ENCODE measurements at places on chromosomes 11 and 22.

GRCh38 chr11:74050465-74050864, 41.6 kb upstream of the UCP3 start:
- DNase-seq, result no peak

- DNase-seq, result peak; percentile 29
Measured at GRCh38 chr22:26673486-26673885, 16.1 kb downstream of the MIAT start.

DNA sequence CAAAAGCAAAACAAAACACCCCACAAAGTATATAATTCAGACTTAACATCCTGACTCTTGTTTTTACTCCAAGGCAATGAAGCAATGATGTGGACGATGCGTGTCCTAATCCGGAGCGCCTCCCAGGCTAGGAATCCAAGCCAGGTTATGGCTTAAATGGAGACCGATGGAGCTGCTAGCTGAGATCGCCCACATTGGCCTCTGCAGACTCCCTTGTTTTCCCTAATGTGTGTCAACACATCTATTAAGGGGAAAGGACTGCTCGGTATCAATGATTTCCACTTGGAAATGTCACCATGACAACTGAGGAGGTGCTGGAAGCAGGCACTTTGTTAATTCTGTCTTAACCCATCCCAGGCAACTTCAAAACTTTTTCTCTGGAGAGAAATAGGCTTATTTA, 311.7 kb downstream of the TBC1D22A start:
- no peak for DNase-seq

- DNase-seq, result no peak
Measured at GRCh38 chr22:28032861-28033260, 113.8 kb upstream of the PITPNB start.

DNA sequence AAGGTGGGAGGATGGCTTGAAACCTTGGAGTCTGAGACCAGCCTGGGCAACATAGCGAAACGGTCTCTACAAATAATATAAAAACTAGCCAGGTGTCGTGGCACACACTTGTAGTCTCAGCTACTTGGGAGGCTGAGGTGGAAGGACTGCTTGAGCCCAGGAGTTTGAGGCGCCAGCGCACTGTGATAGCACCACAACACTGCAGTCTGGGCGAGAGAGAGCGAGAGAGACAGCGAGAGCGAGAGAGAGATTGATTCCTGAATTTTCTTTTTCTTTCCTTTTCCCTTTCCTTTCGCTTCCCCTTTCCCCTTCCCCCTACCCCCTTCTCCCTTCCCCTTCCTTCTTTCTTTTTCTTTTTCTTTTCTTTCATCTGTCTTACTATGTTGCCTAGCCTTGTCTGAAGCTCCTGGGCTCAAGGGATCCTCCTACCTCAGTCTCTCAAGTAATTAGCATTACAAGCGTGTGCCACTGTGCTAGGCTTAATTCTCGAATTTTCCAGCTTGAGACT, 162.4 kb upstream of the ZBED5 start:
- no peak for DNase-seq

DNA sequence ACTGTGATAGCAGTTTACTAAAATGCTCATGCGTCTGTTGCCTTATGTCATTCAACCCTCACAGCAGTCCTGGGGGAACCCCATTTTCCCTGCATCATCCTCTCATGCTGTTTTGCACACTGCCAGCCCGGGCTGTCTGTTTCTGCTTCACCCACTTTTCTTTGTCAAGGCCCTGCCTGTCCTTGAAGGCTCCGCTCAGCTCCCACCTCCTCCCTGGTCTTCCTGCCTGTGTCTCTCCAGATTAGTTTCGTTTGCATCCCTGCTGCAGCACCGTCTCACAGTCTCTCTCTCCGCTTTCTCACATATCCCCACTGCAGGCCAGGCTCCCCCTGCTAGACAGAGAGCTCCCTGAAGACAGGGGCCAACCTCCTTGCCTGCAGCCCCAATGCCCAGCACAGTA, 29.9 kb downstream of the SERPINH1 start:
- DNase-seq, result no peak

- no peak for DNase-seq
Measured at GRCh38 chr22:44752285-44753188, at the start of gene ARHGAP8. Gene ARHGAP8 (plus strand): TSS chr22:44752575. CDS start chr22:44786528, 33,953 bp downstream.

GRCh38 chr11:29095821-29096220, 921.0 kb downstream of the KCNA4 start:
- no peak for DNase-seq

GRCh38 chr11:46912526-46913150, 5.7 kb downstream of the LRP4 start:
- DNase-seq, result no peak

DNA sequence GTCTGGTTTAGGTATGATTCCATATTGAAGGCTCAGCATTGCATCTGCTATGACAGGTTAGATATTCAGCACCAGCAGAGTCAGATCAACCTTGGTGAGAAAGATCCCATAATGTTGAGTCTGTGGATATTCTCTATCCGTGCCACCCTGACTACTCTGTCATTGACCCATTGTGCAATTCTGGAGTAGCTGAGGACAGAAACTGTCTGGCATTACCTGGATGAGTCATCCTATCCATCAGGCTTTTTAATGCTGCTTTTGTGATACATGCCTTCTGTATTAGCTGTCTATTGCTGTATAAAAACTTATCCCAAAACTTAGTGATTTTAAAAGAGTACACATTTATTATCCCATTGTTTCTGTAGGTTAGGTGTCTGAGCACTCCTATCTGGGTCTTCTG, 189.1 kb upstream of the FAT3 start:
- no peak for DNase-seq

DNA sequence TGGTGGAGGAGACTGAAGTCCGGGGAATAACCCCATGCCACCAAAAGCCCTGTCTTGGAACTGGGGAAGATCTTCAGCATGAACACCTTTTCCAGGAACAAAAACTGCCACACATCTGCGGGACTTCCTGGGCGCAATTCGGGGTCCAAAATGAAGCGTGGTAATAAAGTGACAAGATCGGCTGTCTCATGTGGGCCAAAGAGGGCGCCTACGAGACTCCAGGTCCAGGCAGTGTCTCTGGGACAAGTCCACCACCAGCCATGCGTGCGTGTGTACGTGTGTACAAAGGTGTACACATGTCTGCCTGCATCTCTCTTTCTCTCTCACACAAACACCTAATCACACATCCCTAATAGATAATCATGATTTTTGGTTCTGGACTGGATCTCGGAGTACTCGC, 8.9 kb upstream of the MYBPC3 start:
- no peak for DNase-seq

DNA sequence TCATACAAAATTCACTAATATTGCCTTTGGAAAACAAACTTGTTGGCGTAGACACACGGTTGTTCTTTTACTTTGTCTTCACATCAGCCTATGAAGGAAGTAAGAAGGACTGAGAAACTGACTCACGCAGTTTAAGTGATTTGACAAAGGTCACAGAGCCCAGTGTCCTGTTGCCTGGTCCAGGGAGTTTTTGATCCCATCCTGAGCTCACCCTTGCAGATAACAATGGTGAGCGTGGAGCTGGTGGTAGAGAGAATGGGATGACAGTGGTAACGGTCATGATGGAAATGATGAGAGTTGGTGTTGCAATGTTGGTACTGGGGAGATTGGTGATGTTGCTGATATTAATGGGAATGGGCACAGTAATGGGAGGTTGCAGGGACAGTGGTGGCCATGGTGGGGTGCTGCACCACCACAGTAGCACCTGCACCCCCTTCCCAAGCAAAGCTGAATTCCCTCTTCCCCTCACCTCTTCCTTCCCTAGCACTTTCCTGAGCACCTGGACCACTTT, 22.0 kb downstream of the CREB3L1 start:
- no peak for DNase-seq

DNA sequence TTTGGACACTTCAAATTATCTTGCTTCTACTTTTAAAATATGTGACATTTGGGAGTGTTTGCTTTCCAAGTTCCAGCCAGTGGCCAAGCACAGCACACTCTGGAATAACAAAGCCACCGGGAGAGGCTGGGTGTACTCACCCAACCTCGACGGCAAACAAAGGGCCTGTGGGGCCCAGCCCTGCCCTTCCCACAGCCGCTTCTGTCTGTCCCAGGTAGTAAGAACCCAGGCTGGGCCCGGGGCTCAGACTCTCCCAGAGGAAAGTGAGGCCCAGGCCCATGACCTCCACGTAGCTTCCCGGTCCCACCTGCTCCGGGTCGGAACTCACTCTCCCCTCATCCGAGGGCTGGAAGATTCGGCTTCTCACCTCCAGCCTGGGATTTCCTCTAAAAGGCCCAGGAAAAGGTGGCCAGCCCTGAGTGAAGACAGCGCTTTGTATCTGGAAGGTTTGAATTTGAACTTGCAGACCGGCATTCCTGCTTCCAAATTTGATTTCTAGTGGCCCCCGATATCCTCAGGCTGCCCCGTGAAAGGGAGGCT, 93.5 kb downstream of the CELSR1 start:
- no peak for DNase-seq

DNA sequence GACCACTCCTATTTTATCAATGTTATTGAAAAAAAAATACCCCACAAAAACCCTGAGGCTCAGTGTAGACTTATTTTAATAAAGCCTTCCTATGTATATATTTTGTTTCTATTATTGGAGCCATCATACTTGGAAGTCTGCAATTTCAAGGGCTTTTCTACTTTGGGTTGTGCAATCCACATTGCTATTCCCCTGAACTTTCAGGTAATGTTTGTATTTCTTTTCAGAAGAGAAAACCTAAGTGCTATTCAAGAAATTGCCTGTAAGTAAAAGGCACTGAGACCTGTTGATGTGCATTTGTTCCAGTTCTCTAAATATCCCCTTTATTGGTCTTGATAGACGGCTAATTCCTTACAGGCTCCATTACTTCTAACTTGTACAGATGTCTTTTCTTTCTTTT, 280.7 kb upstream of the RAG2 start:
- DNase-seq, result no peak

Measured in activated T-helper 1 cell treated with anti-CD3 and anti-CD28 coated beads, Interleukin-12 subunit alpha, Interleukin-12 subunit beta, Interleukin-2, Interleukin-4 antibody, amounts not matched to agents 30 ng/mL and 10 ng/mL and 1 ng/mL, durations not matched to agents 14 hours and 24 hours and 36 hours (primary cell).